Stromal cell of bone marrow (primary cell): ENCODE measurements at places on chromosomes 1 and 21.

GRCh38 chr1:115593365-115594259 lies 48.2 kb upstream of the VANGL1 start:
- DNase-seq: no peak

DNA sequence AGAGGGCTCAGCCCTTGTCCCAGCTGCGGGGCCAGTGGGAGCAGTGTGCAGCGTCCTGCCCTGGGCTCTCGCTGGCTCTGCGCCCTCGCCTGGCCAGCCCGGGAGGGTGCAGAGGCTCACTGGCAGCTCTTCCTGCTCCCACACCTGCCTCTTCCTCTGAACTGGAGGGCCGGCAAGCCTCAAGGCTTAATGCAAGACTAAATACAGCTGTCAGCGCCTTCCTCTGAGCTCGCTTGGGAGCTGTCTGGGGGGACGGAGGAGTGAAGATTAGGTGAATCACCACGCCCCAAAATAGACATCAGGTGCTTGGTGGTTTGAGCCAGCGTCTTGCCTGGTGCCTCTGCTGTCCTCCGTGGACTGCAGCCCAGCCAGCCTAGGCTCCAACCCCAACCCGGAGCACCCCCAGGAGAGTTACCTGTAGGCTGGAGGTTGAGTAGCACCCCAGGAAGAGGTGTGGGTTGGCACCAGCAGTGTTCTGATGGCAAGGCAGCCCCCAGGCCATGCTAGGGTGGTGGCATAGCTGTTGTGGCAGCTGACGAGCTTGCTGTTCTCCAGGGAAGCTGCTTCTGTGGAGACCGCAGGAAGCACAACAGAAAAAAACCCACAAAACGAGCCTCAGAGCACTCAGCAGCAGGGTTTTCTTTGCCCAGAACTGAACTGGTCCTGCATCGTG lies 36.9 kb downstream of the UMODL1 start:
- peak; percentile 20 for DNase-seq

DNA sequence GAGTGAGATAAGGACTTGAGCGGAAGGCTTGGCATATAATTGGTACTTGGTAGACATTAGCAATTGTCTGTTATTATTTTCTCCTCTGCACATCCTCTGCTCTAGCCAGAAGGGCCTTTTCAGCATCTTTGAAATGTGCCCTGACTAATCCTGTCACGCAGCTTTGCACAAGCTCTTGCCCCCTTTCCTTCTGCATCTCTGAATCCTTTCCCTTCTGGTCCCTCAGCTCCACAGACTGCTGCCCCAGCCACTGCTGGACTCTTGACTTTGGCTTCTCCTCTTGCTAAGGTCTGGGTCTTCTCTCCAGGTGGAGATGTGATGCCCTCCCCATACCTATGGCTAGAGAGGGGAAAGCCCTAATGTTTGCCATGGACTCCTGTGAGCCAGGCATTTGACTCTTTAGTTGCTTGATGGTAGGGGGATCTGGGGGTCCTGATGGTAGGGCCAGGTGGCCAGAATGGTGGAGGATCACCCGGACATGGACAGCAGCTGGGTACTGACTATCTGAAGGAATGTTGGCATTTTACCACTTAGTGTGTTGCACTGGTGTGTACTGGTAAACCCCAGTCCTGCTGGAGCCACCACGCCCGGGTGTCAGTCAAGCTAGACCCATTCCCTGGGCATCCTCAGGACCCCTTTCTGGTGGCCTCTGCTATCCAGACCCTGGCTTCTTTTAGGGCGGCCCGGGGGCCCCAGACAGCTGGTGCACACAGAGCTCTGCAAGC lies 4.4 kb downstream of the HPCA start:
- no peak for DNase-seq

GRCh38 chr1:44433209-44433608 lies 28.2 kb downstream of the RNF220 start:
- no peak for DNase-seq

- DNase-seq: no peak
Observed at GRCh38 chr1:86616871-86617270, 70.0 kb downstream of the CLCA4 start.

DNA sequence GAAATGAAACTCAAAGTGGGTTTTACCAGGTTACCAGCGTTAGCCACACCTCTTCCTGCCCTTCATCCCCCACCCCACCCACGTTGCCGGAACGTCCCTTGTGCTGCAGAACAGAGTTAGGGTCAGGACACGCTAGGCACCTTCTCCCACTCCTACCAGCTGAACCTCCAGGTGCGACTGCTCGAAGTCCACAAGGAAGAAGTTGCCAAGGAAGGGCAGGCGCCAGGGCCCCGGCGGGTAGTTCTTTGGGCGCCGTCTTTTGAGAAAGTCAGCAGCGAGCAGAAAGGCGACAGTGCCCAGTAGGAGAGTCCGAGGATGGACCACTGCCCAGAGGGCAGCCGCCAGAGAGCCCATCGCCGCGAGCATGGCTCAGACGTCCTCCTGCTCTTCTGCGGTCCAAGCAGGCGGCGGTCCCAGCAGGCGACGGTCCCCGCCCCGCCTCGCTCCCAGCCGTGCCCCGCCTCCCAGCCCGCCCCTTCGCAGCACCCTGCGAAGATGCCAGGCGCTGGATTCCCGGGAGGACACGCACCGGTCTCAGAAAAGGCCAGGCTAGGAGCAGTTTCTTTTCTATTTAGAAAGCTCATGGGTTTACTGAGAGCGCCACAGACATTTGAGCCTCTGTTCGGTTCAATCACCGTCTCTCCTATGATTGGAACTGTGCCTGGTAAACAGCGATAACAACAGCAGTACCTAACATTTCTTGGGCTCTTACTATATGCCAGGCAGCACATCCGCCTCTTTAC lies at the start of gene CYP2J2:
CYP2J2 (minus strand) TSS at position 393 of the 743 bp plus-strand sequence; CDS start at position 366, 27 bp downstream.
- DNase-seq: no peak

- DNase-seq: no peak
Observed at GRCh38 chr1:185837711-185838110, 103.5 kb downstream of the HMCN1 start.

DNA sequence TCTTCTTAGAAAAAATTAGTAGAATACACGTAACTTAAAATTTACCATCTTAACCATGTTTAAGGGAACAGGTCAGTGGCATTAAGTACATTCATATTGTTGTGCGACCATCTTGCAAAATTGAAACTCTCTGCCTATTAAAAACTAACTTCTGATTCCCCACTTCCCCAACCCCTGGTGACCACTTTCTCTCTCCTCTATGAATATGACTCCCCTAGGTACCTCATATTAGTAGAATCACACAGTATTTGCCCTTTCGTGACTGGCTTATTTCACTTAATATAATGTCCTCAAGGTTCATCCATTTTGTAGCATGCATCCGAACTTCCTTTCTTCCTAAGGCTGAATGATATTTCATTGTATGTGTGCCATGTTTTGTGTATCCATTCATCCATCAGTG lies 15.1 kb upstream of the TARBP1 start:
- DNase-seq: no peak

DNA sequence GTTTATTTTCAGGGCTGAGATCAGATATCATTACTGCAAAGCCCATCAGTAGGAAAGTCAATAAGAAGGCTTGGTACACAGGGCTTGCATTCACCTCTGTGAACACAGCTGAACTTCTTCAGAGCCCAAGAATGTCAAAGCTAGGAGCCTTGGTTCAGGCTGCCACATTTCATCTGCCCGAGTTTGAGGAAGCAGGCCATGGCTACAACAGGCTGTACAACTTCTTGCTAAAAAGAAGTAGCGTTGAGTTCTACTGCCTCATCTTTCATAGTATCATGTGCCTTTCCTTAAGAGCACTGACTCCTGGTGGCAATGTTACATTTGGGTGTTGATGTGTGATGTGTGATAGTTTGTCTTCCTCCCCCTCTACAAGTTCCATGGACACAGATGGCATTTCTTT lies 10.1 kb downstream of the C1orf162 start:
- DNase-seq: no peak

- DNase-seq: no peak
Observed at GRCh38 chr1:246691622-246692495, 32.4 kb upstream of the SCCPDH start.

DNA sequence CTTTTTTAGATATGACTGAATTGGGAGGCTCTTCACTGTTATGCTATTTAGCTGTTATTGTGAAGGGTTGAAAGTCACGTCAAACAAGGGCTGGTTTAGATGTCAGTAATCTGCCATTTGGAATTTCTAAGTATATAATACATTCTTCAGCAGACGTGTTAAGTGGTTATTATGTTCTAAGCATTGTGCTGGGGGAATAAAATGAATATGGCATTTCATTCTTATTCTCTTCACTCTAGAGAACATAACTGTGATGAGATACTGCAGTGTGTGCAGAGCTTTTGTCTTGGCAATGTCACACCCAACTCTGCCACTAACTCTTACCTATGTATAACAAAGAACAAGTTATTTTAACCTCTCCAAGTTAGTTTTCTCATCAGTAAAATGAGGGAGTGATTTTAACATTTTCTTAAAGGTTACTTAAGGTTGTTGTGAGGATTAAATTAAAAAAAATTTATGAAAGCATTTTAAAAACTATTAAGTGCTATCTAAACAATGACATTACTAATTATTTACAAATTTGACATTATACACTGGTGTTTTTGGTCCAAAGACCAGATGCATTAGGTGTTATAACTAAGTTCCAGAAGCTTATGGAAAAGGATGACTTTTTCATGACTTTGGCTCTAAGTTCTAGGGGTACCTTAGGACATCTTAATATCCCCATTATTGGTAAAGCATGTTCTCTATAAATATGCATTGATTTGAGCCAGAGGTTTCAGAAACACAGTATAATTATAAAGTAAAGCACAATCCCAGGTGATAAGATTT lies 58.3 kb downstream of the SLC30A7 start:
- no peak for DNase-seq

DNA sequence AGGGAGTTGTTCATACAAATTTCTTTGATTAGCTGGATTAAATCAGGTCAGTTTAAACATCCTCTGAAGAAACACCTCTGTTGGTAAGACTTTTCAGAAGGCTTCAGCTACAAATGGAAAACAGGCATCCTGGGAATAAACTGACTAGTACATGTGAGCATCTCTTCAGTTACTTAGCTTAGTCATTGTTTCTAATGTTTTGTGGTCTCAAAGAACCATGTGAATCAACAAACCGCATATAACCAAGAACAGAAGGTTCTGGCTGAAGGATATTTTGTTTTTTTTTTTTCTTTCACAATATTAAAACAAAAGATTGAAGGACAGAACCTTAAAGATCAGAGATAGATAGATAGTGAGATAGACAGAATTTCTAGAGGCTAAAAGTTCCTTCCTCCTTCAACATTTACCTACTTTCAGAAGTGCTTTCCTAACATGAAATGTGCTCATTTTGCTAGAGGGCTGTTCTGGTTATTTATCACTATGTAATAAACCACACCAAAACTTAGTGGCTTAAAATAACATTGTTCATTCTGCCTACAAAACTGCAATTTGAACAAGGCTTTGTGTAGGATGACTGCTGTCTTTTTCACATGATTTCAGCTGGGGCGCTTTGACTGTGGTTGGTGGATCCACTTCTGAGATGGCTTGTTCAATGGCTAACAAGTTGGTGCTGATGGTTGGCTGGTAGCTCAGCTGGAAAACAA lies 119.8 kb upstream of the PTGFR start:
- peak; percentile 89 for DNase-seq

- no peak for DNase-seq
Observed at GRCh38 chr1:115755456-115756370, 12.8 kb downstream of the CASQ2 start.
